Peyer's patch (tissue), 4 donors: ENCODE measurements at places on chromosomes 5 and 9. TPM values are rescaled to one million over a fixed set of nuclear protein-coding genes. Genes with fewer than 3 reads are reported as not detected.
A peak's percentile ranks its signal among the peaks of the same experiment; 100 is the strongest.

LCN9 gene
- total RNA-seq: not detected

TMC1 gene
- not detected for total RNA-seq

MPDZ gene
- 8.0 TPM for total RNA-seq

MSANTD3 gene
- total RNA-seq: 11.7 TPM

IFNA13 gene
- total RNA-seq: not detected

SIT1 gene
- not detected for total RNA-seq

ASPN gene
- total RNA-seq: 4.7 TPM

IFNA4 gene
- not detected for total RNA-seq

DNA sequence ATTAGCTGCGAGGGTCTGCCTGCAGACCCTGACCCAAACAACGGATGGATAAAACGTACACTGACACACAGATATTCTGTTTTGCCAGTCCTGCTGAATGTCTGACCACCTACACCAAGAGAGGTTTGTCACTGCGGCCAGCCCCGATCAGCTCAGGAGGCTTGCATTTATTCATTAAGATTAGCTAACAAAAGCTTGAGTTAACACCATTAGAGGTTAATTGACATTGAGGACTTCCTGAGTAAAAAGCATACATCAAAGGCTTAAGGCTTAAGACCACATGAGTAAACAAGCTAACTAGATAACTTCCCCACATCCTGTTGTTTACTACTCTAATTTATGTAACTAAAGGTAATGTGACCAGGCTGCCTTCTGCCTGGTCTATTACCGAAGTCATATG lies 198.1 kb upstream of the TRPC7 start:
- H3K27ac ChIP-seq: no peak overlapping the region
- H3K27me3 ChIP-seq: no peaks in the 10 kb centered on the region
- H3K4me1 ChIP-seq: no peaks in the 10 kb centered on the region
- no peaks in the 10 kb centered on the region for H3K36me3 ChIP-seq

DNA sequence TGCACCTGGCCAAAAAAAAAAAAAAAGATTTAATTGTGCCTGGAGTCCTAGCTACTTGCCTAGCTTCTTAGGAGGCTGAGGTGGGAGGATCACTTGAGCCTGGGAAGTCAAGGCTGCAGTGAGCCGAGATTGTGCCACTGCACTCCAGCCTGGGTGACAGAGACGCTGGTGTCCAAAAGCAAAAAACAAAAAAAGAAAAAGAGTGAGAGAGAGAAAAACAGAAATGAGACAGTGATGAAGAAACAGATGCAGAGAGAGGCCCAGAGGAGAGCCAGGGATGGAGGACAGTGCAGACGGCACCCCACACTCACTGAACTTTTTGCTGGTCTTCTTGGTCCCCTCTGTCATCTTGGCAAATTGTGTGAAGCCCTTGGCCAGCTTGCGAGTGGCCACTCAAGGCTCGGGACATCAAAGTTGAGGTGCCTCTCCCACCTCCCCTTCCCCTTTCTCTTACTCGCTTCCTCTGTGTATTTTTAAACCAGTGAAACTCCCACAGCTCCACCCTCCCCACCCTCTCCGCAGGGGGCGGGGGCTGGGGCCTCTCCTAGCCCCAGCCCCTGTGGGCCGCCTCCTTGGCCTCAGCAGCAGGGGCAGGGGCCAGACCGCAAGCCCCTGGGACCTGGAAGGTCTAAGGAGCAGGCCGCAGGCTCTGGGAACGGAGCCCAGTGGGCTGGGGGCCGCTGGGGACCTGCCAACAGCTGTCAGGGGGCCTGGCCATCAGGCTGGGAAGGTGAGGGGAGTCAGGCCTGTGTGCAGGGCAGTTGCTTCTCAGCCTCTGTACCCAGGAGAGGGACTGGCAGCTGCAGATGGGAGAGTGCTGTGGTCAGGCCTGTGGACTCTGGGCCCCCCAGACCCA lies at the start of gene SH2D3C:
TSS of gene SH2D3C (minus strand) at position 387 of the 856 bp plus-strand sequence. CDS start at position 348, 39 bp downstream.
- DNase-seq: no peak
- H3K4me3 ChIP-seq: peak within 1 kb of the TSS; percentile 40
- peak within 1 kb of the TSS; percentile 71 for H3K27ac ChIP-seq
- peaks cover 11% of the 10 kb centered on the region for H3K4me1 ChIP-seq

DNA sequence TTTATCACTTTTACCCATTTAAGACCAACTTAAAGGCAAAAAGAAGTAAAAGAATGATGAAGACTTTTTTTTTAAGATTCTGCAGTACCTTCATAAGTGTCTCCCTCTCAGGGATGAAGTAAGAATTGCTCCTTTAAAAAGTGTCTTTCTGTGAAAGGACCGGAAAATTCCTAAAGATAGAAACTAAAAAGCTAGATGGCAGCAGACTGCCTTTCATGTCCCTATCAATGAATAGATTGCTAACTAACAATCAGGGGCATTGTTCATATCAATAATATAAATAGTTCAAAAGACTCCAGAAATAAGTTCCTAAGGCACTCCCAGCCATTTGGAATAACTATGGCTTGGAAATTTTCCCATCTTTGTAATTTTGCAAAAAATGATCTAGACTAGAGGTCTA lies 558.0 kb downstream of the PDE4D start:
- no peaks in the 10 kb centered on the region for H3K27me3 ChIP-seq
- no peaks in the 10 kb centered on the region for H3K36me3 ChIP-seq
- H3K27ac ChIP-seq: no peak overlapping the region
- H3K4me3 ChIP-seq: no peak overlapping the region
- DNase-seq: no peak
- H3K4me1 ChIP-seq: no peaks in the 10 kb centered on the region

DNA sequence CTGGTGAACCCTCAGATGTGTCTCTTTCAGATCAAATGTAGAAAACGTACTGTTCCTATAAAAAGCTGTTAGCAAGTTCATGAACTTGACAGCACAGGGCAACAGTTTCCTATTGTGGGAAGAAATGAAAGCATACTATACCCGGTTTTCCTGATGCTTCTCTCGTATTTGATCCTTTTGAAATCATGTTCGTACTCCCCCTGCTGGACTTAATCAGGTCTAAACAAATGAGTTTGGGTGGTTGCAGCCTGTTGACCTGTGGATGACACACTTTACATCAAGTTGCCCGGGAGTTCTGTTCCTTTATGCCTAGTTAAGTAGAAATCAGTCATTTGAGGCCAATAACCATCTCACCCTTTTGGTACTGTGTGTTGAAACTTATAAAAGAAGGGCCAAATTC lies 1992.3 kb downstream of the MAT2B start:
- no peaks in the 10 kb centered on the region for H3K4me1 ChIP-seq
- DNase-seq: no peak
- H3K36me3 ChIP-seq: no peaks in the 10 kb centered on the region
- no peak overlapping the region for H3K4me3 ChIP-seq
- H3K27ac ChIP-seq: no peak overlapping the region

GRCh38 chr5:139884144-139884543 lies 88.5 kb downstream of the PSD2 start:
- H3K4me1 ChIP-seq: no peaks in the 10 kb centered on the region
- H3K36me3 ChIP-seq: no peaks in the 10 kb centered on the region
- DNase-seq: no peak
- no peak overlapping the region for H3K27ac ChIP-seq

DNA sequence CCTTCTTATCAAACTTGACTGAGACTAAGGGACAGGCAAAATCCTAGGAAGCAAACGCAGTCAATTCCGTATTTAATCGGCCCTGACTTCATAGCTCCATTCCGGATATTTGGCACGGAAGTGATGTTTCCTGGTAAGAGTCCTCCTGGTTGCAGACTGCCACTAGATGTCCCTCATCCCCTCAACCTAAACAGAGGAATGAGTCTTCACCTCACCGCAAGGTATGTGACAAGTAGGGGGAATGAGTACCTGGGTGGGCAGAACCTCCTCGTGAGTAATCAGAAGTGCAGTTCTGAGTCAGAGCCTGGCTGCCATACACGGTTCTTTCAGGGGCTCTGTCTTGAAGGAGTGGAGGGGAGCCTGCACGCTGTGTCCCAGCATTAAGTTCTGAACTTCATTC lies 173.6 kb downstream of the MUSK start:
- H3K27me3 ChIP-seq: no peaks in the 10 kb centered on the region
- DNase-seq: no peak
- no peaks in the 10 kb centered on the region for H3K36me3 ChIP-seq
- H3K27ac ChIP-seq: no peak overlapping the region
- H3K4me3 ChIP-seq: no peak overlapping the region

DNA sequence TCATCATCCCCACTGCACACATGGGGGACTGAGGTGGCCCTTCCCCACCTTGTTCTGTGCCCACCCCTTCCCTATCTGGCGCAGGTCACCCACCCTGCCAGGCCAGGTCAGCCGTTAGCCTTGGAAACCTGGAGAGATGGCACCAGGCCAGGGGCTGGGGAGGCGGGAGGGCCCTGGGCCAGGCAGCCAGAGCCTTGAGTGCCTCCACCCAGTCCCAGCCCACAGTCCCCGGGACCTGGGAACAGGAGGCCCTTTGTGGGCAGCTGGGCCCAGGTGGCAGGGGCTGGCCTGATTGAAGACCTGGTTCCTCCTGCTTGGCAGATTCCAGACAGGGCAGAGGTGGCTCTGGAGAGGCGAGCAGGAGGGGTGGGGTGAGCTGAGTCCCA lies 70.6 kb downstream of the LRSAM1 start:
- H3K27ac ChIP-seq: peak overlapping the region; percentile 47
- H3K36me3 ChIP-seq: peaks cover 79% of the 10 kb centered on the region
- no peak for DNase-seq

DNA sequence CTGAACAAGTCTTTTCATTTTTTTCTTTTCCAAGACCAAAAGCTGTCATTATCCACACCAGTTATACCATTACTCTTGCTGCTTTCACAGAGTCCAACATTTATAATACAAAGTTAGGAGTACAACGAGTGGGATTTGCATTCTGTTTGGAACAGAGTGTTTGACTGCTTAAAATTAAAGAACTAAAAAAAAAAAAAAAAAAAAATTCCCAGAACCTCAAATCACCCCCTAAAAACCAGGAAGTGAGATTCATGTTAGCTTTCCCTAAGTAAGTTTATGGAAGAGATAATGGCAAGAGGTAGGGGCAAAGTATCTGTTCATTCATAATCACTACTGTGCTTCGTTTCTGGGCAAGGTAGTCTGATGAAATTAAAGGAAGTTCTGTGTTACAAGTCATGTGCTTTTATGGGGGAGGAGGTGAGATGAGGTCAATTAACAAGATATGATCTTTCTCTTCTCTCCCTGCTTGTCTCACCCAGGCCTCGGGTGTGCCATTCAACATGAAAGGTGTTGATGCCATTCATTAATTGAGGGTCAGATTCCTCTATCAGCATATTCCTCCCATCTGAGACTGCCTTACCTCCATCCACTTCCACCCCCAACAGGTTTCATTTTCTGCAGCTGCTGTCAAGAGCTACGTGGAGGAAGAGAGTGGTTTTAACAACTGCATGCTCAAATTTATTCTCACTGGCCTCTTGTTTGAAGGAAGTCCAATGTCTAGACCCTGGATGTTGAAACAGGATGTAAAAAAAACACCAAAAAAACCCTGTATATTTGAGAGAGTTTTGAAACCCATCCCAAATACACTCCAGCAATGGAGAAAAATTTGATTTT lies 58.1 kb downstream of the MARCHF3 start:
- H3K4me3 ChIP-seq: peak overlapping the region; percentile 4
- peak; percentile 63 for DNase-seq
- peak overlapping the region; percentile 45 for H3K27ac ChIP-seq
- peaks cover 20% of the 10 kb centered on the region for H3K4me1 ChIP-seq

- no peaks in the 10 kb centered on the region for H3K4me1 ChIP-seq
- no peaks in the 10 kb centered on the region for H3K36me3 ChIP-seq
- no peak overlapping the region for H3K4me3 ChIP-seq
- peak; percentile 27 for DNase-seq
- no peak overlapping the region for H3K27ac ChIP-seq
- no peaks in the 10 kb centered on the region for H3K27me3 ChIP-seq
Measured at GRCh38 chr5:132056610-132057497, 3.6 kb upstream of the IL3 start.

DNA sequence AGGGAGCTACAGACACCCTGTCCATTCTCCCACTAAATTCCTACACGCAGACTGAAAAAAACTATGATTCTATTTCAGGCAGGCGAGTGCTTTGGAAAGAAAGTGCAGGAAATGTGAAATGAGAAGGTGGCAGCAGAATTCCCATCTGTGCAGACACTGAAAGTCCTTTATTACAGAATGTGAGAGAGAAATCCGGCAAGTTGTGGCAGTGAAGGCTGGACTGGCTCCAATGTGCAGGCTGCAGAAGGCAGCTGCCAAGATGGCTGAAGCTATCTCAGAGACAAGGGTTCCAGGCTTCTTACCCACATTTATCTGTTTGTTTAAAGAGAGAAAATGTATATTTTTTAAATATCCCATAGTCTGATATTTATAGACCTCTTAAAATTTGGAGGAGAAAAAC lies 161.8 kb upstream of the VLDLR start:
- no peaks in the 10 kb centered on the region for H3K36me3 ChIP-seq
- no peak overlapping the region for H3K27ac ChIP-seq
- H3K27me3 ChIP-seq: no peaks in the 10 kb centered on the region
- H3K4me1 ChIP-seq: no peaks in the 10 kb centered on the region
- H3K4me3 ChIP-seq: no peak overlapping the region
- DNase-seq: no peak

DNA sequence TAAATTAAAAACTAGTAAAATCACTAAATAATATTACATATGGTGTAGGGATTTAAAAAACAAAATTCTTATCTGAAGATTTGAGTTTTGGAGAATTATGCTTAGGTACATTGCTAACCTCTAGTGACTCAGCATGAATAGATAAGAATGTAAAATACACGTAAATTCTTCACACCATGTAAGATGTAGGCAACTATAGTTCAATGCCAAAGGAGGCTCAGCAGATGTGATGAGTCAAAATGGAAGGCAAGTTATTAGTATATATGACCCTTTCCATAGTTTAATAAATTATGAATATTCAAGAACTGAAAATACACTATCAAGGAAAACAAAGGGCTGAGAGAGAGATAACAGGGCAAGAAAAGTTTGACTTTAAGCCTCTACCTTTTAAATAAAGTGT lies 79.0 kb downstream of the MRPS30 start:
- H3K4me1 ChIP-seq: no peaks in the 10 kb centered on the region
- no peak for DNase-seq
- H3K27me3 ChIP-seq: no peaks in the 10 kb centered on the region
- no peak overlapping the region for H3K27ac ChIP-seq
- H3K36me3 ChIP-seq: no peaks in the 10 kb centered on the region

DNA sequence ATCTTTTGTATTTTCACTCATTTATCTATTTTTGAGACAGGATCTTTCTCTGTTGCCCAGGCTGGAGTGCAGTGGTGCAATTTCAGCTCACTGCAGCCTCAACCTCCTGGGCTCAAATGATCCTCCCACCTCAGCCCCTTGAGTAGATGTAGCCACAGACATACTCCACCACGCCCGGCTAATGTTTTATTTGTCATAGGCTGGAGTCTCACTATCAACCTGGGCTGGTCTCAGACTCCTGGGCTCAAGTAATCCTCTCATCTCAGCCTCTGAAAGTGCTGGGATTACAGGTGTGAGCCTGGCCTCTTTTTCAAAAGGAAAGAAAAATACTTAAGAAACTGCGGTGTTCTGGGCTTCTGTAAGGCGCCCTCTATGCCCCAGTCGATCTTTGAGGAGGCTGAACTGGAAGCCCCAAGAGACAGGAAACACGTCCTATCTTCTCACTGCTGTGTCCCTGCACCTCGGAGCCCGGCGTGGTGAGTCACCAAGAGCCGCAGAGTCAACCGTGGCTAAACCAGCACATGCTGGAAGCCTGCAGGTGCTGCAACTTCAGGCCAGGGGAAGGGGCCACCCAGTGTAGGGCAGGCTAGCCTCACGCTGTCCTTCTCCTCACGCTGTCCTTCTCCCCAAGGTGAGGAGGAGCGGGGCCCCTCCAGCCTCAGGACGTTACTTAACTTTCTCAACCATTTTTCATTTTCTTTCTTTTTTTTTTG lies 15.2 kb upstream of the LHX3 start:
- H3K4me1 ChIP-seq: peaks cover 9% of the 10 kb centered on the region
- no peak overlapping the region for H3K4me3 ChIP-seq
- no peak overlapping the region for H3K27ac ChIP-seq
- no peak for DNase-seq
- no peaks in the 10 kb centered on the region for H3K36me3 ChIP-seq

- H3K27ac ChIP-seq: no peak overlapping the region
- H3K27me3 ChIP-seq: no peaks in the 10 kb centered on the region
- H3K36me3 ChIP-seq: no peaks in the 10 kb centered on the region
- H3K4me3 ChIP-seq: no peak overlapping the region
Measured at GRCh38 chr5:73431204-73431851, 17.2 kb downstream of the FOXD1 start.
